GM19239 (cell line): ENCODE measurements at places on chromosomes 1 and 21.
A peak's percentile ranks its signal among the peaks of the same experiment; 100 is the strongest.

DNA sequence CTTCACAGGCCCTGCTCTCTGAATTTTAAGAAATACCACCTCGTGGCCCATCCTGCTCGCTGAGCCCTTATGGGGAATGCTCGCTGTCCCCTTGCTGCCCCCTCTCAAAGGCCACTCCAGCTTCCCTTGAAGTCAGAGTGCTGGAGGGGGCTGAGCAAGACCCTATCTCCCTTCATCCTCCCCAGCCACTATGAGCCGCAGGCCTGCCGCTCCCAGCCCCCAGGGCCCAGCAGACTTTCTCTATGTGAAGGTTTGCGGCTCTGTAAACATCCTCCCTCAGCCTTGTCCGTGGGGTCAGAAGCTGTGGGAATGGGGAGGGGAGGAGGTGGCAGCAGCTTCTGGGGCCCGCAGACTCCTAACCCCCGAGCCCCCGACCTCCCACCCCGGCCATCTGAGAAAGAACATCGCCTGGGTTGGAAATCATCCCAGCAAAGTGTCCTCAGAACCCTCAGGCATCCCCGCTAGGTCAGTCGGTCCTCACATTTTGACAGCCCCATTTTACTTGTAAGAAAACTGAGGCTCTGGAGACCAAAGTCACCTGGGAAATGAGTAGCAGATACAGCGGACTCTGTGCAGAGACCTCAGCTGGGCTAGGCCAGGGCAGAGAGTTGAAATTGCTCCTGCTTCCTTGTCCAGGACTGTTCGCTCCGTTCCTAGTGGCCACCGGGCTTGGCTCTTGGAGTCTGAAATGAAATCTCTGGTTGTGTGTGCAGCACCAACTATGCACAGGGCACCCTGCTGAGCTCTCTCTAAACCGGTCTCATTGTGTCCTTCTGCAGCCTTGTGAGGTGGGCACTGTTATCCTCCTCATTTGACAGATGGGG lies 4.4 kb downstream of the KCNQ4 start:
- no peak for DNase-seq

GRCh38 chr1:246001142-246001836 lies 505.8 kb downstream of the SMYD3 start:
- no peak for DNase-seq

- DNase-seq, result peak; percentile 32
Observed at GRCh38 chr1:114482585-114482984, 28.4 kb downstream of the TRIM33 start.

DNA sequence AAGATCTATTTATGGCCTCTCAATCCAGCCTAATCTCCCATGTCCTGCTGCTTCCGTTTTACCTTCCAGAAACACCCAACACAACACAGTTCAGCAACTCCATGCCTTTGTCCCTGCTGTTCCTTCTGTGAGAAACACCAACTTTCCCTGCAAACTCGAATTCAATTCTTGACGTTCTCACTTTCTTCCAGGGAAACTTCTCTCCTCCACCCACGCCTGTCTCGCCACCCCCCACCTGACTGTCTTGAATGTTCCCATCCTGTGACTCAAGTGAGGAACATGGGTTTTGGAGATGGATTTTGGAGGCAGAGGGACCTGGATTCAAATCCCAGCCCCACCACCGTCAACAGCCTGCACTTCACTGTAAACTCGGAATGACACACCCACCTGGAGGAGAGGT lies 44.8 kb downstream of the GRHL3 start:
- DNase-seq, result no peak

DNA sequence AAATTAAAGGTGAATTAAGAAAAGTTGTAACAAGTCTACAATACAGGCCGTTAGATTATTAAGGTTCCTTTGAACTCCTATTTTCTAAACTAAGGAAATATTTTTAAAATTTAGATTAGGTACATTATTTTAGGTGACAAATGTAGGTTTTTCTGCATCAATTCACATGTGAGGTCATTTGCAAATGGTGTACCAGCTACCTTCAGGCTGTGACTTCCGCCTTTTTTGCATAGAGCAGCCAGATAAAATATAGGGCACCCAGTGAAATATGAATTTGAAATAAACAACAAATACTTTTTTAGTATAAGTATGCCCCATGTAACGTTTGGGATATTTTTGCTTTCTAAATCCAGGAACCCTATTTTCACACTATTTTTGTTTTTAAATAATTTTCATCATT lies 544.0 kb downstream of the LMO4 start:
- DNase-seq, result no peak

DNA sequence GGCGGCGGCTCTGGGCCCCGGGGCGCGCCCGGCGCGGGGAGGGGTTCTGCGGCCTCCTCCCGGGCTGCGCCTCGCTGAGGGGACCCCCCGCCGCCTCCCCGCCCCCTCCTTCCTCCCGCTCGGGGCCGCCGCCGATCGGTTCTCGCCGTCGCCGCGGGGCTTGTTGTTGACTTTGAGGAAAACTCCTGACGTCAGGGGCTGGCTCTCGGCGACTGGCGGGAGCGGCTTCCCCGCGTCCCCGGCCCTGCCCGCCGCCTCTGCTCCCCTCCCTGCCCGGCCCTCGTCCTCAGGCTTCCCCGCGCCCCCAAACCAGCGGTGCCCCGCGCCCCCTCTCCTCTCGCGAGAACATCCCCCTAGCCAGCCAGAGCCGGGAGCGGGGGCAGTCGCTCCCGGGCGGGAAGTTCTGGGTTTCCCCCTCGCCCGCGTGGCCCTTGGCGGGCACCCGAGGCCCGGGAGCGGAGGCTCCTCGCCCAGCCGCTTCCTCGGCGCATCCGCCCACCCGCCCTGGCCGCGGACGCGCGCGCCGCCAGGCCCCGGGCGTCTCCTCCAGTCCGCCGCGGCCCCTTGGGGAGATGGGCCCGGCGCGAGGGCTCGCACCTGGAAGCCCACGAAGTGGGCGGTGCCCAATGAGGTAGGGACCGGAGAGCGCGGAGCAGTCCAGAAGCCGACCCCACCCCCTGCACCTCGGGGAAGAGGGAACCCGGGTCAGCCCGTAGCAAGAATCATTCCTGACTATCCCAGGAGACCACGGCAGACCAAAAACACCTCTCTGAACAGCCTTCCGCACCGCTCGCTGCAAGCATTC lies 611 bp upstream of the AKT3 start:
- peak; percentile 45 for DNase-seq

GRCh38 chr1:43968348-43968948 lies 1.4 kb upstream of the DPH2 start:
- no peak for DNase-seq

GRCh38 chr1:108708691-108709660 lies 3.7 kb upstream of the FNDC7 start:
- no peak for DNase-seq

GRCh38 chr1:3787349-3787715 lies 9.0 kb downstream of the LRRC47 start:
- no peak for DNase-seq

- DNase-seq, result no peak
Observed at GRCh38 chr1:18859560-18859959, at the start of gene TAS1R2. Gene TAS1R2 (minus strand): TSS chr1:18859660. CDS start chr1:18859660, 0 bp downstream.

GRCh38 chr1:112358798-112359408 lies 37.1 kb upstream of the CTTNBP2NL start:
- no peak for DNase-seq

DNA sequence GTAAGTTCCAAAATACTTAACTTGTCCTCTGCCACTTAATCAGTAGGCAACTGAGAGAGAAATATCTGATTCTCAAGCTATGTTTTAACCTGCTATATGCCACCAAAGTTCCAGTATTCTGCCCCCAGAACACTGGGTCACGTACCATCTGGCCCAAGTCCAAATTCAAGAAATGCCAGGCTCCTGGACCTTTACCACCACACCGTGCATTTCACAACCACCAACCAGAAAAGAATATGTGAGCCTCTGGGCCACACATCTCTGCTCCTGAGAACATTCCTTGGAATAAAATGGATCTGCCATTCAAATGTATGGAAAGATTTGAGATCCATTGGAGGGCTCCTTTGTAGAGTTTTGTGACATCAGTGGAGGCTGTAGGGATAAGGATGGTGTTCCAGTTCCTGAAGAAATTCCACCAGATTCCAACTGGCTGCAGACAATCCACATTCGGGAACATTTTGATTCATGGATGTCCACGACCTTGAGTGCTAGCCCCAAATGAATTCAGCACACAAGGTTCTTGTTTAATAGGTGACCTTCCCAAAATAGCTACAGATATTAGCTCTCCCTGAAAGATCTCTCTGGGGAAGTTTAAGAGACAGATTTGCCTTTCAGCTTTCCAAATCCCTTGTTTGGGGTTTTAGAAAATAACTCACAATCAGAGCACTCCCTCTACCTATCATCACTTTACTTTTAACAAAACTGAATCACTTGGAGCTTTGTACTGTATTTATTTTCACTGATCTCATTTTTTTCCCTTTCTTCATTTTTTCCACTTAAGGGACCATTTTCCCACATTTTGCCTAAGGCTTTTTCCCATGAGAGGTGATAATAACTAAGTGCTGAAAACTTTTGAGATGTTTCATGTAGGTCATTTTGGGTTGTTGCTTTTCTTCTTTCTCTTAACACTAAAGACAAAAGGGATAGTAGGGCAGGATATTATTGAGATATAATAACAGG lies 128.4 kb upstream of the ZC3H11B start:
- DNase-seq, result no peak

GRCh38 chr1:78759881-78760280 lies 110.2 kb downstream of the IFI44 start:
- DNase-seq, result no peak

DNA sequence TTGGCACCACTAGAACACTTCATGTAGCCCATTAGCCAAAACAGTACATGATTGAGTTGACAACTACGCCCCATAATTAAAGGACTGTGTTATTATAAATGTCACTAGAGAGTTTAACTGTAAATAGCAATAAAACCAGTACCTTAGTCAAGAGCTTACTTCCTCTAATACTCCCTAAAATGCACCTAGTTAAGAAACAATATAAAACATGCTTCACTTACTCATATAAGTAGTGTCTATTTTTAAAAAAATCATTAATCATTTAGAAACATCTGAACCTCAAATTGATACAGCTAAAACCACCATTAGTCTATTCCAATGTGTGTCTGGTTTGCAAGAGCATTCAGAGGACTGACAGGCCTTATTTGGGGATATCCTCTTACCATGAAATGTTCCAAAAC lies 25.3 kb downstream of the PTP4A2 start:
- no peak for DNase-seq

DNA sequence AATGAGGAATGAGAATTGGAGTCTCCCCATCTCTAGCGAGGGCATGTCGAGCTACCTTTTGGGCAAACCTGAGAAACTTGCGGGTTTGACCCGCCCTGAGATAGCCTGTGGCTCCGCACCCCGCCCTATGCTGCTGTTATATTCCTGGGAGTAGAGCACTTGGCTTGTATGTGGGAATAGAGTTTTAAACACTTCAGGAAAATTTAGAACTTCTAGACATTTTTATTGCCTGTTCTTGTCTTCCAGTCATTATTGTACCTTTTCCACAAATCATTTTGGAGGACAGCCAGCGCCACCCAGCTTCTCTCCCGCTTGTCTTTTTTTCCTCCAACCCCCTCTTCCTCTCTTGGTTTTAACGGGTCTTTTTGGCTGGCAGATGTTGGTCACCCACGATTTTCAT lies 738 bp downstream of the GNPAT start:
- DNase-seq, result no peak

DNA sequence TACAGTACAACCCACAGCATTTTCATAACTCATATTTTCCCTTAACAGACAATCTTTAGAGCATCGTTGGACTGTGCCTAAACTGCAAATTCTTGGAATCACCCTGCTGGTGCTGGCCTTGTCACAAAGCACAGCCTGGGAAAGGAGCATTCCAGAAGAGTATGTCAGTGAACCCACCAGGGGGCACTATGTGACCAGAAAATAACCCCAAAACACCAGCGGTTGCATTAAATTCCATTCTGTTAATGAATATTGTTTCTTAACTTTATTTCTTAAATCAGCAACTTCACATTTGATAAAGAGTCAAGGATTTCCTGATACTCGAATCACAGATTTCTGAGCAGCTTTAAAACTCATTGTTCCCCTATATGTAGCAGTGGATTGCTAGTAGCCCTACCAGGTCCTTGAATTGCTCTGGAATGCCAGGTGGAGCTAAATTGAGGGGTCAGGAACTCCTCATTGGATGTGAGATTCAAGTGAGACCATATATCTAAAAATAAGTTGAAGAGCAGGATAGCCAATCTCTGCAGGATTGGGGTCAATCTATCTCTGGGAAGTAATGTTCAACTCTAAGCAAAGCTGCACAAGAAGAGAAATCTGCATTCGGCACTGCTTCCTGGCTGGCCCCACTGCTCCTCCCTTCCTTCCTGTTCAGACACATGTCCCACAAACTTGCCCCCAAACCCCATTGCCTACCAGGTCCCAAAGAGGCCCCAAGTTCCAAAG lies 12.7 kb upstream of the RAB4A start:
- DNase-seq, result peak; percentile 34

DNA sequence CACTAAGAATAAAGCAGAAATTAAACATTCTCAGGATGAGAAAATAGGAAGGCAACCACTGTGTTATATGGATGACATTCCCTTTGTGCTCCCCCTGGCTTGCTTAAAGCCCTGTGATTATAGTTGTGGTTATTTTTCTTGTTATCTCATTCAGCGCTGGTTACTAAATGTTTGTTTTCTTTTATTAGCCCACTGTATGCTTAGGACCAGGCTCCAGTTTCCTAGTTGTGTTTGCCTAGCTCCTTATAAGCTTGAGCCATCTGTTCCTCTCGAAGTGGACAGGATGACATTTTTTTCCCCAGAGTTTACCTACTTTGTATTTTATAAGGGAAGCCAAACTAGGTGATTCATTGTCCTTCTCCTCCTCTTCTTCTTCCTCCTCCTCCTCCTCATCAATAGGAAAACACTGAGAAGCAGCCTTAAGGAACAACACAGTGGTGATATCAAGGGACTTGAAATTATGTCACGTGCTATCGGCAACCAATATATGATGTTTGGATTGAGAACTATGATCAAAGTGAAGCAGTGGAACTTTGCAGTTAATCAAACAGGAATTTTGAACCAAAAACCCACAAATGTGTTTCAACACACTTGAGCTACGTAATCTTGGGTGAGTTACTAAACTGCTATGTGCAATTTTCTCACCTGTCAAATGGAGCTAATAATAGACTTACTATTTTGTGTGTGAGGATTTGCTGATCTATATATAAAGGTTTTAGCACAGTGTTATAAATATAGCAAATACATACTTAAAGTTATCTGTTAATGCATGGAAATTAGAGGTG lies 35.1 kb upstream of the RGS7 start:
- DNase-seq, result no peak

DNA sequence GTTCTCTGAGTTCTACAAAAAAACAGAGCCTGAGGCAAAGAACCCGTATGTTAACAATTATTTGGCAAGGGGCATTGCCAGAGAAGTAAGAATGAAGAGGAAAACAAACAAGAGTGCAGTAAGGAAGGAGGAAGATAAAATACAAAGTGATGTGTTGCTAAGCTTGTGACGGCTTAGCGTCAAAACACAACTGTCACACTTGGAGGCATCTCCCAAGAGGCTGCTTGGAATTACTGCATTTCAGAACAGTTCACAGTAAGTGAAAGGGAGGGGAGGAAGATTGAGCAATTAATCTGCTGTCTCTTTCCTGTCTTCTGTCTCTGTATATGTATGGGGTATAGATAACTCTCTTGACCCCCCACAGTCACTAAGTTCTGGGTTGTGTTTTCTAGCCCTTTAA lies 1017.0 kb upstream of the TMPRSS15 start:
- DNase-seq, result no peak
